ENCODE measurements at places on chromosomes 4 and X. TPM values are rescaled to one million over a fixed set of nuclear protein-coding genes. Genes with fewer than 3 reads are reported as not detected.
A peak's percentile ranks its signal among the peaks of the same experiment; 100 is the strongest.

The HS6ST2 gene
- 0.30 TPM for total RNA-seq

The TKTL1 gene
- not detected for total RNA-seq

The BTC gene
- 8.1 TPM for total RNA-seq

The PSMD10 gene
- 36.6 TPM for total RNA-seq

The CLCN4 gene
- 8.2 TPM for total RNA-seq

The FNIP2 gene
- total RNA-seq: 70.4 TPM

GRCh38 chr4:55592014-55592413 is at the start of gene PDCL2:
PDCL2 (minus strand) TSS chr4:55592245; CDS start chr4:55592109, 136 bp downstream.
- no peaks in the 10 kb centered on the region for H3K4me1 ChIP-seq
- H3K4me3 ChIP-seq: no peak within 1 kb of the TSS
- no peaks in the 10 kb centered on the region for H3K36me3 ChIP-seq
- H3K27ac ChIP-seq: no peak within 1 kb of the TSS

- no peaks in the 10 kb centered on the region for H3K27me3 ChIP-seq
- no peak overlapping the region for H3K27ac ChIP-seq
- H3K4me3 ChIP-seq: no peak overlapping the region
- H3K4me1 ChIP-seq: no peaks in the 10 kb centered on the region
Observed at GRCh38 chrX:81866873-81867272, 665.0 kb downstream of the SH3BGRL start.

- no peak for DNase-seq
- no peak overlapping the region for H3K4me3 ChIP-seq
- H3K4me1 ChIP-seq: no peaks in the 10 kb centered on the region
- no peaks in the 10 kb centered on the region for H3K36me3 ChIP-seq
- no peak overlapping the region for H3K27ac ChIP-seq
- H3K27me3 ChIP-seq: no peaks in the 10 kb centered on the region
Observed at GRCh38 chr4:177492022-177492421, 49.8 kb upstream of the AGA start.

DNA sequence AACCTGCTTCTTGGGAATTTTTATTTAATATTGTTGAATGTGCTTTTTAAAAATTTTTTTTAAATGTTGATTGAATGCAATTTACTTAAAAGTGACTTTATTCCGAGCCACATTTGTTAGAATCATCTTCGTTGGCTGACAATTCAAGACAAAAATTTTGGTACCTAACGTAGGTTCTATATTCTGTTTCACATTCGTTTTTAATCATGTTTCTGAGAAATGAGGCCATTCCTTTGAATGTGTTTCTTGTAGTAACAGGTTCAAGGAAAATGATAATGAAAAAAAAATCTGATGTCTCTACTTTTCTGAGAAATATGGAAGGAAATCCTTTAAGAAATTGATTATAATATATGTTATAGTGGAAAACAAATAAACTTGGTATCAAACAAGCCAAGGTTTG is 92.3 kb upstream of the DCLK2 start:
- DNase-seq: no peak
- H3K4me1 ChIP-seq: no peaks in the 10 kb centered on the region
- no peak overlapping the region for H3K4me3 ChIP-seq
- H3K27ac ChIP-seq: no peak overlapping the region
- no peaks in the 10 kb centered on the region for H3K27me3 ChIP-seq
- H3K36me3 ChIP-seq: no peaks in the 10 kb centered on the region

DNA sequence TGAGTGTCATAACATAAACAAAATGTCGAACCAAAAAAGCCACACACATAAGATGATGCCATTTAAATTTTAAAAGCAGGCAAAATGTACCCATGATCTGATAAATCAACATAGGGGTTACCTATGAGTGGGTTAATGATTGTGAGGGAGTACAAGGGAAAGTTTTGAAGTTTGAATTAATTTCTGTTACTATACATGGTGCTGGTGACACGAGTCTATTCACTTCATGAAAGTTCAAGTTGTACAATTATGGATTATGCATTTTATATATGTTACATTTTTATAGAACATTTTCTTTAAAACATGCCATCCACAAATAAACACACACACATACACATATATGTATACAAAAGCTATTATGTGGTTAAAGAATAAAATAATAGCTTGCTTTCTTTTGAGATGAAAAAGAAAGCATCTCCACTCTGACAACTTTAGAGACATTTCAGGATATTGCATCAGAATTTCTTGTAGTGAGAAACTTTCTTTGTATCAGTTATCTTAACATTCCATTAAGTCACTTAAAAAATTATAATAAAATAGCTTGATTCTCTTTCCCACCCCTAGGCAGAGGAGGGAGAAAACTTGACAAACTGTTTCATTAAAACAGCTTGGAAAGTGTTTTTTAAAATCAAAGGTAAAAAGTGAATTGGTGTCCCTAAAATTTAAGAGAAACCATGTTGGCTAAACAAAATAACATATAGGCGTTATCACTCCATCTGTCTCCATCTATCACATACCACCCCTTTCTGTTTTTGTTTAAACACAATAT is 891.8 kb upstream of the NDST4 start:
- H3K27ac ChIP-seq: no peak overlapping the region
- H3K4me1 ChIP-seq: no peaks in the 10 kb centered on the region
- DNase-seq: no peak
- H3K4me3 ChIP-seq: no peak overlapping the region
- no peaks in the 10 kb centered on the region for H3K27me3 ChIP-seq

DNA sequence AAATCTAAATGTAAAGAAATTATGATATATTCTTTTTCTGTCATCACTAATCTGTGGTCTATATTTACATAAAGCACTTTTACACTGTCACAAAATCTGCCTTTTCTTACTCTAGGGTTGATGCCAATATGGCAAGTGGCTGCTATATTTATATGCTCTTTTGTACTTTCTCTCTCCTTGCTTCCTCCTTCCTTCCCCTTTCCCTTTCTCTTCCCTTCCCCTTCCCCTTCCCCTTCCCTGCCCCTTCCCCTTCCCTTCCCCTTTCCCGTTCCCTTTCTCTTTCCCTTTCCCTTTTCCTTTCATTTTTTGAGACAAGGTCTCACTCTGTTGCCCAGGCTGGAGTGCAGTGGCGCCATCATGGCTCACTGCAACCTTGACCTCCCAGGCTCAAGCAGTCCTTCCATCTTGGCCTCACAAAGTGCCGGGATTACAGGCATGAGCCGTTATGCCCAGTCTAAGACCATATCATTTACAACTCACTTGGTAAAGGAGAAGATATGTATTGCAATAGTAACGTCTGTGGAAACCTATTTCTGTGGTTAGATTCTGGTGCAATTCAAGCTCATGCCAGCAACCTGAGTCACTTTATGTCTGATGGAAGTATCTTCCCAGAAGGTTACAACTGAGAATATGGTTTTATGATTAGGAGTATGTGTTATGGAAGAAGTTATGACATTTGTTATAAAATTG is 13.9 kb upstream of the PLAC8 start:
- no peak overlapping the region for H3K4me3 ChIP-seq
- H3K27ac ChIP-seq: no peak overlapping the region
- DNase-seq: no peak
- H3K27me3 ChIP-seq: no peaks in the 10 kb centered on the region
- H3K4me1 ChIP-seq: no peaks in the 10 kb centered on the region
- H3K36me3 ChIP-seq: no peaks in the 10 kb centered on the region

DNA sequence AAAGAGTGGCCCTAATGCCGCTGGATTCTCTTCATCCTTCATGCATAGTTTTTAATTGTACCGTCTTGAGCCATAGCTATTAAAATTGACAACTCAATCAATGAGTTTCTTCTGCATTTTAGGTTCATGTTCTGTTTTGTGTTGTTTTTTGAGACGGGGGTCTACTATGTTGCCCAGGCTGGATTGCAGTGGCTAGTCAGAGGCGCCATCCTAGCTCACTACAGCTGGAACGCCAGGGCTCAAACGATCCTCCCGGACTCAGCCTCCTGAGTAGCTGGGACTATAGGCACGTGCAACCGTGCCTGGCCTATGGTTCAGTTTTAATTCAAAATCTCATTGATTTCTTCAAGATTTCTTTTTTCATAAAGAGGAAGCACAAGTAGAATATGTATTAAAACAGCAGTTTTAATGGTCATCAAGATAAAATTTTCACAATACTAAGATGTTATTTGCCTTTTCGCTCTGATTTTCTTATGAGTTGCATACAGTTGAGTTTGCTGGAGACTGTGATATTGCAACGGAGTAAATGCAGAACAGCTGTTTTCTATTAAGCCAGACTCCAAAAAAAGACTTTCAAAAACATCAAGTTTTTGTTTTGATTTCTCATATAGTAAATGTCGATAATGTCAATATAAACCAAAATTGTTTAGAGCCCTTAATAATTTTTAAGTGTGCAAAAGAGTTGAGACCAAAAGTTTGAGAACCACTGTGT is 1.1 kb upstream of the STX18 start:
- H3K27me3 ChIP-seq: no peaks in the 10 kb centered on the region
- peaks cover 27% of the 10 kb centered on the region for H3K4me1 ChIP-seq
- peak overlapping the region; percentile 90 for H3K27ac ChIP-seq

DNA sequence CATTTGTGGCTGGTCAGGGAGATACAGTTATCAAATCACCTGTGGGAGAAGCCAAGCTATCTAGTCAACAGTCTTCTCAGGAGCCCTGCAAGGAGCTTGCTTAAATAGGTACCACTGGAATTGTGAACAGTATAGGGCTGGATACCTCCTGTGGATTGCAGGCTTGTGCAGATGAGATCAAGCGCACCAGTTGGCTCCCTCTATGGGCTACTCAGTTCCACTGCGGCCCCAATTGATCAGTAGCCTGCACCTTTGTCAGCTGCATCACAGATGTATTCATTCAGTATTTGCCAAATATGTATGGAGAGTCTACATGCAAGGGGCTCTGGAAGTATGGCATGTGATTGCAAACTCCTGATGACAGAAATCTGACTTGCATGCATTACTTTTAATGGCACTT is 28.6 kb downstream of the TEX13A start:
- no peak overlapping the region for H3K27ac ChIP-seq
- H3K4me3 ChIP-seq: no peak overlapping the region
- no peaks in the 10 kb centered on the region for H3K36me3 ChIP-seq
- DNase-seq: no peak

GRCh38 chr4:85514783-85515182 is 39.8 kb downstream of the ARHGAP24 start:
- no peaks in the 10 kb centered on the region for H3K27me3 ChIP-seq
- DNase-seq: no peak
- H3K4me3 ChIP-seq: peak overlapping the region; percentile 18
- H3K27ac ChIP-seq: no peak overlapping the region
- no peaks in the 10 kb centered on the region for H3K36me3 ChIP-seq

GRCh38 chr4:94939791-94940519 is 182.2 kb downstream of the BMPR1B start:
- no peak overlapping the region for H3K27ac ChIP-seq
- H3K4me3 ChIP-seq: no peak overlapping the region
- no peaks in the 10 kb centered on the region for H3K27me3 ChIP-seq
- no peak for DNase-seq
- no peaks in the 10 kb centered on the region for H3K36me3 ChIP-seq

DNA sequence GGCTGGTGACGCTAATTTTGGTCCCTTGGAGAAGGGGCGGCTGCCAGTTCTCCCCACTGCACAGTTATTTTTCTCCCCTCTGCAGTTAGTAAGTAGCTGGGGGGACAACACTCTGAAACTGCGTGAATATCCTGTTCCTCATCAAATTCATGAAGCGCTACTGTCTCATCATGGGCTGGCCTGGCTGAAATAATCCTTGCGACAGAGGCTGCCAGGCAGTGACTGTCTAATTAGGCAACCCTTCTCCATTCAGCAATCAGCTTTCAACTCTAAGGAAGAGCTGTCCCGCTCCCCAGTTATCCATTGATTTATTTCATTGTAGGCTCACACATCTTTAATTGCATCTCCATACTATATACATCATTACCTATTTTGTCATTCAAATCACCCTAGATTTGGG is 8.2 kb downstream of the SH3TC1 start:
- DNase-seq: no peak
- no peak overlapping the region for H3K27ac ChIP-seq
- peaks cover 25% of the 10 kb centered on the region for H3K4me1 ChIP-seq
- H3K36me3 ChIP-seq: peaks cover 19% of the 10 kb centered on the region

GRCh38 chrX:63746278-63746677 is 38.7 kb downstream of the ARHGEF9 start:
- no peak for DNase-seq
- no peaks in the 10 kb centered on the region for H3K36me3 ChIP-seq
- H3K27me3 ChIP-seq: no peaks in the 10 kb centered on the region
- H3K4me3 ChIP-seq: no peak overlapping the region
- H3K4me1 ChIP-seq: peaks cover 3% of the 10 kb centered on the region

- H3K4me3 ChIP-seq: no peak overlapping the region
- no peak for DNase-seq
- H3K4me1 ChIP-seq: no peaks in the 10 kb centered on the region
- H3K36me3 ChIP-seq: no peaks in the 10 kb centered on the region
Observed at GRCh38 chr4:33975995-33976394, 2268.3 kb downstream of the ARAP2 start.

GRCh38 chr4:123844374-123844773 is 447.8 kb downstream of the SPRY1 start:
- no peak for DNase-seq
- no peak overlapping the region for H3K4me3 ChIP-seq
- no peaks in the 10 kb centered on the region for H3K27me3 ChIP-seq
- no peaks in the 10 kb centered on the region for H3K4me1 ChIP-seq
- no peaks in the 10 kb centered on the region for H3K36me3 ChIP-seq
